ENCODE measurements at places on chromosomes 3 and 15.

DNA sequence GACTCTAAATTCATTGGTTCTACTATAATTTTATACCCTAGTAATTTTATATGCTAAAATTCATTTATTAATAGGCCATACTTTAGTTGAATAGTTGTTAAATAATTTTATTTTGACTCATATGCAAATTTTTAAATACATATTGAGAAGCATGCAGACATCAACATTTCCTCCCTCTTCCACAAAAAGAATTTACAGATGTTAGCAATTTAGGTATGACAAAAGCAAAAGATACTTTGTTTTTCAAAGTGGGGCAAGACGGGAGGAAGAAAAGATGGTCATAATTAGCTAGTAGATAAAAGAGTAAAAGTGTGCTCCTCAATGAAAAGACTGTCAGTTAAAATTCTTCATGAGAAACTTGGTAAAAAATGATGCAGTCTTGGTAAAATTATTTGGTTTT, 148.9 kb upstream of the TSPAN3 start:
- DNase-seq: no peak

DNA sequence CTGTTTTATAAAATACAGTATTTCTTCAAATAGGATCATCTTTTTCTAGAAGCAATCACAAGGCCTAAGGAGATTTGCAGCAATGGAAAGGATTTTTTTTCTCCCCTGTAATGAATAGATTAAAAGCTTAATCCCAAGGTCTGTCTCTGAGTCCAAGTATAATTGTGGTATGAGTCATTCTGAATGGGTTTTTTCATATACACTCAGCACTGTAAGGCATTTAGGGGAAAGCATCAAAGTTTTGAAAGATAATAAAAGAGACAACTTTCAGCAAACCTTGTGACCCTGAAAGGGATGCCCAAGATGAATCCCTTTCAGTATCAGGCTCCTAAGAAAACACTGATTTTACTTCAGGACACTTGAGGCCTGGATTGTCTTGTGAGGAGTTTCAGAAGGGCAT, 23.3 kb upstream of the LARS2 start:
- DNase-seq: no peak

GRCh38 chr15:68379058-68379758, 52.8 kb downstream of the ITGA11 start:
- no peak for DNase-seq

DNA sequence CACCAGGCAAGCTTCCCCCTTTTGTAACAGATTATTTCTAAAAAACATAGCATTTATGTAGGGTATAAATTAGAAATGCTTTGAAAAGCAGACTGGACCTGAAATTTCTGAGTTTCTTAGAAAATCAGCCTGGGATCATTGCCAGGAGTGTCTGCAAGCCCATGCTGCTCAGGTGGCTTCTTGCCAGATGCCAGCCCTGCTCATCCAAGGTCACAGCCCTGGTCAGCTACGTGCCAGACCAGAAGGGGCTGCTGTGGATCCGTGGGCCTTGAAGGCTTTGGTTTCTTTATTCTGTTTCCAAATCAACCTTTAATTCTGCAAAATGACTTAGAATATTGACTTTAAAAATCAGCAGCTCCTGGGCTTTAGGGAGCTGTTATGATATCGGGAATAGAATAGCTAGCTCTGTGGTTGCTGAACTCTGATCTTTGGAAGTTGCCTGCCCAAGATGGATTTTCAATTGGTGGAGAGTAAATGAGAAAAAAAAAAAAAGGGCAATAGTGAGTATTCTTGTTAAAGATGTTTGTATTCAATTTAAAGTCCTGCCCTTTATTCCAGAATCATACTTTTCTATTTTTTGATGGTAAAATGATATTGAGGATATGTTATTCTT, 370.1 kb upstream of the ONECUT1 start:
- DNase-seq: no peak

DNA sequence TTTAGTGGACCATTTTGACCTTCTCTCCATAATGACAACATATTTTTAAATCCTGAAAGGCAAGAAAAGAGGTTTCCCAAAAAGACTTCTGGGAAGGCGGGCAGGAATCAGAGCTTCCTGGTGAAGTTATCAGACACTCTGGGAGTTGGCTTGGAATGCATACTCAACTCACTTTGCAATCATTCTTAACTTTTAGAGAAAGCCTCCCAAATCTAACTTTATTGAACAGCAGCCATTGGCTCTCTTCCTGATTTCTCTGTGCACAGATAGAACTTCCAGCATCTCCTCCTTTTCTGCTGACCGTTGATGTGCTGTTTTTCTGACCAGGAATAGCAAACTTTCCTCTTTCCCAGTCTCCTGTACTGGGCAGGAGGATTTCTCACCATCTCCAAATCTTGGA, 44.6 kb downstream of the PLCL2 start:
- DNase-seq: no peak

GRCh38 chr15:42032376-42033213, 11.8 kb upstream of the PLA2G4E start:
- no peak for DNase-seq

DNA sequence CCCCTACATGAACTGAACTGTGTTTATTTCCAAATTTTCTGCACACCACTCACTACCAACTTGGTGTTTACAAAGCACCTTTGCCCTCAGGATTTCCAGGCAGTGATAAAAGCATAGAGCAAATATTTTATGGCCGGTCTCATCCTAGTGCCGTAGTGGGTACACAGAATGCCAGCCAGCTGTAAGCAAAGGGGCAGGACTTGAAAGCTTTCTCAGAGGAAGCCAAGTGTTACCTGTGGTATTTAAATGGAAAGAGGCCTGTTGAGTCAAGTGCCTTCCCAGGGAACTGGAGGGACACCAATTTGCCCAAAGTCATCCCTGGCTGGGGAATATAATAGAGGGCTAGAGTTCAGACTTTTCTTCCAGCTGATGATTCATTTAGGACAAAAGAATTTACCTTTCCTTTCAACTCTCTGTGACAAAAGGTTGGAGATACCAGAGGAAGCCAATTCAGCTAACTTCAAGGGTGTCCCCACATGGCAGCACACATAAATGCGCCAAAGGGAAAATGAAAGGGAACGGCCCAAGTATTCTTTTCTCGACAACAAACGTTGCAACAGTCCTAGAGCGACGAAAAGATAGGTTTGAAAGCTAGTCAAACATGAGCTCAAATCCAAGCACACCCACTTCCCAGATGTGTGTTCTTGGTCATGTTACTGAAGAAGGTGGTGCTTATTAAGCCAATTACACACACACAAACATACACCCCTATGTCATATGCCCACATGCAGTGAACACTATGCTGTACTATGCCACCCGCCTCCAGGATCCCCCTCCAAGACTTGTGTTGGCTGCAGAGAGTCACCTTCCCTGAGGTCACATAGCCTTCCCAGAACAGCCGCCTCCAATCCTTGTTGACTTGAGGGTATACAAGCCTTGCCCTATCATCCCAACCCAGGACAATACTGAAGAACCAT, 27.7 kb downstream of the MAGI1 start:
- DNase-seq: no peak

GRCh38 chr15:69067296-69067695, 52.8 kb downstream of the NOX5 start:
- DNase-seq: no peak

DNA sequence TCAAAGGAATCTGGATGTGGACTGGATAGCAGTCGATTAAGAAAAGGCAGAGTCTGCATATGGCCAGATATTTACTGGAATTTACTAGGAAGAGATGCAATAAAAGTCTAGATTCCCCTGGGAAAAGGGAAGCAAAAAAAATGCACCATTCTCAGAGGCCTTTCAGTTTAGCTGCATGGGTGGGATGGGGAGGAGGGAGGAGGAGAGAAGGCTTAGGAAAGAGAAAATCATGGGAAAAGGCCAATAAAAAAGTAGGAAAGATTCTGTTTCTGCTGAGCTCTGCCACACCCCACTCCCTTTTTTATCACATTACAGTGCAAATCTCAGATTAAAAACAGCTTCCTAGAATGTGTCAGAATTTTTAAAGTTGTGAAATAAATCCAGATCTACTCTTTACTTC, 103.6 kb downstream of the ADAMTS9 start:
- no peak for DNase-seq

DNA sequence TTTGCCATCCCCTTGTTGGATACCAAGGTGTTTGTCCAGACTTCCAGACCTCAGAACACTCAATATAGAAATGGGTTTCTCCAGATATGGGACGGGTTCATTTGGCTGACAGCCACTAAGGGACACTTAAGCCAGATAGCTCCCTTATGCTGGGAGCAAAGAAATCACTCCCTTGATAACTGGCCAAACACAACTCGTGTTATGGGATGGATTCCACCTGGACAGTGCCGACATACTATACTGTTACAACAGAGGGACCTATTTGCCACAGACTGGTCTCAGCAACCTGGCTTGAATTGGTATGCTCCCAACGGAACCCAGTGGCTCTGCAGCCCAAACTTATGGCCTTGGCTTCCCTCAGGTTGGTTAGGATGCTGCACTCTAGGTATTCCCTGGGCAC, 114.0 kb upstream of the PLCL2 start:
- DNase-seq: no peak

- no peak for DNase-seq
Measured at GRCh38 chr3:154131830-154132229, 10.6 kb downstream of the ARHGEF26 start.

DNA sequence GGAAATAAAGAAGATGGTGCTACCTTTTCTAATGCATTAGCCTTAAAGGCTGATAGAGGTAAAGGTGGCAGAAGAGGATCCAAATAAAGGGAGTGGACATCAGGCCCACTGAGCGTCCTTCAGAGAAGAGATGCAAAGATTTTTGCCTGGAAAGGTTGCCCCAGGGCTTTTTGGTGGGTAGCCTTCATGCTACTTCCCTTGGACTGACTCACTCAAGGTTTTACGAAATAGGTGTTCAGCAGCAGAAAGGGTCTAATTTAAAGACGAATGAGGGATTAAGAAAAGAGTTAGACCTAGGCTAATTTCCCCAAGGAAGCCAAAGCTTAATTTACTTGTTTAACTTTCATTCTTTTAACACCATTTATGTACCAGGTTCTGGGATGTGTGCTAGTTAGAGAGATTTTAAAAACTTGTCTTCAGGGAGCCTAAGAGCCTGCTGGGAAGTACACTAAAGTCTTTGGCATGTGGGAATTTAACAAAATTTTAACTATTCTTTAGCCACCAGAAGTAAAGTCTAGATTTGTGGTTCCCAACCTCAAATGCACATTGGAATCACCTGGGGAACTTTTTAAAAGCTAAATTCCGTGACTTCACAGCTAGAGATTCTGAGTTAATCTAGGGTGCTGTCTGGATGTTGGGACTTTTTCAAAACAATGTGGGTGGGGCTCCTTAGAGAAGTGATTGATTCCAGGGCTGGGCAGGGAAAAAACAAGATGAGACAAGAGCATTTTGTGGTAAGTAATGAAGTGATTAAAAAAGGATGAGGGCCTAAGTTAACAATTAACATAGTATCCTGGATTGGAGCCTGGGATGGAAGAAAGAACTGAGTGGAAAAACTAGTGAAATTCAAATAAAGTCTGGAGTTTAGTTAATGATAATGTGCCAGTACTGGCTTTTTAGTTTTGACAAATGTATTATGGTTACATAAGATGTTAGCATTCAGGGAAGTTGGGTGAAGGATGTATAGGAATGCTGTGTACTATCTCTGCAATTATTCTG, 3.4 kb downstream of the IL20RB start:
- DNase-seq: no peak

- no peak for DNase-seq
Measured at GRCh38 chr3:45544717-45545296, 49.7 kb upstream of the LIMD1 start.

GRCh38 chr3:190728574-190729246, 133.8 kb downstream of the GMNC start:
- DNase-seq: no peak

- peak; percentile 28 for DNase-seq
Measured at GRCh38 chr3:45870099-45870498, 16.2 kb upstream of the CCR9 start.

GRCh38 chr3:61578667-61579367, 17.4 kb downstream of the PTPRG start:
- DNase-seq: no peak

DNA sequence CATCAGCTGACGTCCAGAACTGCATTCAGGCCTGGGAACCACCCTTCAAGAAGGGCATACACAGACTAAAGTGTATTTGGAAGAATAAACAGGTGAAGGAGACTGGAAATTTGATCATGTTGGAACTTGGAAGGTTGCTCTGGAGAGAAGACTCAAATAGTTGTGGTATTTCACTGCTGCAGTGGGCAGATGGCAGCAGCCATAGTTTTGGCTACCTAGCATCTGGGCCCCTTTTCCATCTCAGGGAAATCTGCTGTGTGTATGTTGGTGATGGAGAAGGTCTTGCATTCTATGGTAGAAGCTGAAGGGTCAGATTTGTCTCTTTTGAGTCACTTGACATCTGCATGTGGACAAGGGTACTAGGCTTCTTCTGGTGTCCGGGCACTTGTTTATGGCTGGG, 114.4 kb upstream of the FGF7 start:
- DNase-seq: no peak

- no peak for DNase-seq
Measured at GRCh38 chr3:151604891-151605290, 128.8 kb upstream of the AADACL2 start.

DNA sequence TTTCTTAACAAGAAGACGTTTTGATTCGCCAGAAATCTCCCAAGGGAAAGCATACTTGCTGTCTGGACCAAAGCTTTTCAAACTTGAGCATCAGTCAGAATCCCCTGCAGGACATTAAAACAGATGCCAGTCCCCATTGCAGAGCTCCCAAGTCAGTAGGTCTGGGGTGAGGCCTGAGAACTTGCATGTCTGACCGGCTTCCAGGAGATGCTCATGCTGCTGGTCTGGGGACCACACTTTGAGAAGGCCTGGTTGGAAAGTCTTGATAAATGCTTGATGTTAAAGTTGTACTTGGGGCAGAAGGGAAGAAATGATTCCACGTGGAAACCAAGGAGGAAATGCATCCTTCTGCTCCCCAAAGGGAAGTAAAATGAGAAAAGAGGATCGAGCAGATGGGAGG, 24.3 kb upstream of the CAV3 start:
- DNase-seq: no peak

- DNase-seq: peak; percentile 59
Measured at GRCh38 chr15:70492240-70493177, 270.8 kb downstream of the UACA start.

DNA sequence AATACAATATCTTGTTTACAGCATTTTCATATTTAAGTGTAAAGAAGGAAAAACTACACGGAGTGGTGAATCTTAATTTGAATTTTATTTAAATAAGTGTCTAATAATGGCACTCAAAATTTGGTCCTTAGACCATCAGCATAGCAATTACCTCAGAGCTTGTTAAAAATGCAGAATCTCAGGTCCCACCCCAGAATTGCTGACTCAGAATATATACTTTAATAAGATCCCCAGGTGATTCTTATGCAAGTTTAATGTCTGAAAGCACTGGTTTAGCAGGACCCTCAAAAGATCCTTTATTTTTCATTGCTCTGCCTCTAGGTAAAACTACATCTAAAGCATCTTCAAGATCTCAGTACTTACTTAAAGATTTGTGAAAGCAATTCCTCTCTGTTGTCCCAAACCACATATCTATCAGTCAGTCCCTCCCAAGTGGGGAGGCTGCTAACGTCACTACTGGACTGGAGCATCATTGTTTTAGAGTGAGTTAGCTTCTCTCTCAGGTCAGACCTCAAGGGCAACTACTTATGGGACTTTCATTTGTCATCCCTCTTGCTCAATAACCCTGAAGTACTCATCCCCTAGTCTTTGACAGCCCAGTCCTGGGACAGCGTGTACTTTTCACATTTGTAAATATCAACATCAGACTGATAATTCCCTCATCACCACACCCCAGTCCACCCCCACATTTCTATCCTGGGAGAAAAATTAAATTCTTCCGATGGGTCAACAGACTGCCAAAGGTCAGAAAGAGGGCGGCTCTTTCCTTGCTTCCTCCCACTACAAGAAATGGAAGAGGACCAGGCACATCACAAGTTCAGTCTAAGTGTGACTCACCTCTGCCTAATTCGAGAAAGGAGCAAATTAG, 76.7 kb downstream of the CBLB start:
- DNase-seq: no peak
